ENCODE measurements at places on chromosomes 3 and 15.
A peak's percentile ranks its signal among the peaks of the same experiment; 100 is the strongest.

DNA sequence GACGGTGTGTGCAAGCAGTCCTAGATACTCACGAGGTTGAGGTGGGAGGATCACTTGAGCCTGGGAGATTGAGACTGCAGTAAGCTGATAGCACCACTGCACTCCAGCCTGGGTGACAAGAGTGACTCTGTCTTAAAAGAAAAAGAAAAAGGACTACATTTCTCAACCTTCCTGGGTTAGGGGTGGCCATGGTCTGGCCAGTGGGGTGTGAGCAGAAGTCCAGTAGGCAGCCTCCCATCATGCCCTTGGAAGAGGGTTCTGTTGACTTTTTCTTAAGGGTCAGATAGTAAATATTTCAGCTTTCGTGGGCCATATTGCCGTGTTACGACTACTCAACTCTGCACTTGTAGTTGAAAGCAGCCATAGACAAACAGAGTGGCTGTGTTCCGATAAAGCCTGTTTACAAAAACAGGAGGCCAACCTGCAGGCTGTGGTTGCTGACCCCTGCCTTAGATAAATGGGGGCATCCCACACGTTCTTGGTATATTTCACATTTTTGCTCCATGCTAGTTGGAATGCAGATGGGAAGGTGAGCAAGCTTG, 31.0 kb upstream of the PDE8A start:
- no peak for DNase-seq
- no peak overlapping the region for H3K4me3 ChIP-seq
- H3K4me1 ChIP-seq = no peaks in the 10 kb centered on the region
- no peak overlapping the region for H3K27ac ChIP-seq
- H3K36me3 ChIP-seq = no peaks in the 10 kb centered on the region

GRCh38 chr3:82814660-82815059, 1053.2 kb upstream of the GBE1 start:
- H3K27ac ChIP-seq = no peak overlapping the region
- H3K4me1 ChIP-seq = no peaks in the 10 kb centered on the region
- DNase-seq = no peak
- H3K27me3 ChIP-seq = no peaks in the 10 kb centered on the region

GRCh38 chr3:170953229-170953628, 44.8 kb upstream of the EIF5A2 start:
- DNase-seq = no peak
- peaks cover 40% of the 10 kb centered on the region for H3K27me3 ChIP-seq
- no peaks in the 10 kb centered on the region for H3K4me1 ChIP-seq
- no peak overlapping the region for H3K4me3 ChIP-seq
- H3K36me3 ChIP-seq = no peaks in the 10 kb centered on the region
- no peak overlapping the region for H3K27ac ChIP-seq

- no peaks in the 10 kb centered on the region for H3K36me3 ChIP-seq
- no peaks in the 10 kb centered on the region for H3K4me1 ChIP-seq
- H3K27me3 ChIP-seq = peaks cover 7% of the 10 kb centered on the region
Measured at GRCh38 chr15:89528757-89529352, 32.5 kb upstream of the RHCG start.

DNA sequence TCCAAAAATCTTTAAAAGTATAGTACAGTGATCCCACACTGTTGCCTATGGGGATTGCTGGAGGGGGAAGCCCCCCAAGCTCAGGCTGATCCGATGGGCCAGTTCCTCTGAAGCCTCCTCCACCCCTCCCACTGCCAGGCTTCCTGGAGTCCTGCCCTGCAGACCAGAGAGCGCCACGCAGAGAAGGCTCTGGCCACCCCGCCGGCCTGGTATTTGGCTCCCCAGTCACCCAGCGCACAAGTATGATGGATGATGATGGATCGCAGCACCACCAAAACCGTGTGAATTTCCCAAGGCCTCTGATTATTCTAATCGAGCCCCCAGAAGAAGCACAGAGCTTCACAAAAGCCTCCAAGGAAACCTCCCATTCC, 259.0 kb downstream of the MECOM start:
- DNase-seq = no peak
- H3K4me1 ChIP-seq = no peaks in the 10 kb centered on the region
- no peak overlapping the region for H3K27ac ChIP-seq
- no peaks in the 10 kb centered on the region for H3K27me3 ChIP-seq
- H3K36me3 ChIP-seq = no peaks in the 10 kb centered on the region

GRCh38 chr3:119161240-119161639, 12.2 kb upstream of the UPK1B start:
- no peak for DNase-seq
- H3K27me3 ChIP-seq = peaks cover 49% of the 10 kb centered on the region
- no peaks in the 10 kb centered on the region for H3K4me1 ChIP-seq
- H3K27ac ChIP-seq = no peak overlapping the region

GRCh38 chr3:23435318-23435717, 232.2 kb downstream of the UBE2E2 start:
- no peak overlapping the region for H3K4me3 ChIP-seq
- H3K4me1 ChIP-seq = no peaks in the 10 kb centered on the region
- H3K27ac ChIP-seq = no peak overlapping the region
- no peak for DNase-seq
- H3K27me3 ChIP-seq = peaks cover 8% of the 10 kb centered on the region

DNA sequence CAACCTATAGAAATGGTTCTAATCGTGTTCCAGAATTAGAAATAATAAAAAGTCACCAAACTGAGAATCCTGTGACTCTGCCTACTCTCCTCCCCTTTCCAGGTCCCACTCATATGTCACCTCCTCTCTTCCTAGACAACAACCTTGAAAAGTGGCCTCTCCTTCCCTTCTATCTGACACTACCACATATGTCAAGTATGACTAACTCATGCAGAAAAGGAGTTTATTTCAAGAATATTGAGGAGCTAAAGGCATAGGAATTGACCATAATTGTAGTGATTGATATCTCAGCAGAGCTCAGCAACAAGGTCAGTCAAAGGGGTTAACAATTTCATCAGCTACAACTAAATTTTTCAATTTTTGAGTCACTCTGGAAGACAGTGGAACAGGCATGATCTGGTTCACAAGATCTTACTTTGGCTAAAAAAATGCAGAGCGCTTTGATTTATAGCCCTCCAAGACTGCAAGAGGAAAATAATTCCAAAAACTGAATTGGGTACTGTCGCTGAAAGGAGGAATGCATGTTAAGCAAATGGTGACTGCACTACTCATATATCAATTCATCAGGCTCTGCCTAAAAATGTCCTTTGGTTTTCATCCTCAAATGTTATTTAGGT, 160.6 kb upstream of the ARHGEF26 start:
- DNase-seq = no peak
- no peak overlapping the region for H3K4me3 ChIP-seq
- no peaks in the 10 kb centered on the region for H3K4me1 ChIP-seq
- no peaks in the 10 kb centered on the region for H3K36me3 ChIP-seq

DNA sequence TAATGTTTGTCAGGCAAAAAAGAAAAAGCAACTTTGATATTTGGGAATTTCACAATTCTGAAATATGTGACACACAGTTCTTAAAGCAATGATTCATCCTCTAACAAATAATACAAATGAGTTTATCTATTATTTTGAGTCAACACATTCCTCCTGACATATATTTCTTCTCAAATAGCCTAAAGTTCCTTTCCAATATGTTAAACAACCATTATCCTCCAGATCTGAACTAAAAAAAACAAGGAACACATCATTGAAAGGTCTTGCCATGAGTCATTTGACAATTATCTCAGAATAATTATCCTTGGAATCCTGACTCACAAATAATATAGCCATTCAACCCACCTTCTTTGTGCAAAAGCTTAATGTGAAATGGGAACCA, 208.7 kb upstream of the CDIN1 start:
- no peaks in the 10 kb centered on the region for H3K4me1 ChIP-seq
- H3K27ac ChIP-seq = no peak overlapping the region
- no peaks in the 10 kb centered on the region for H3K27me3 ChIP-seq
- DNase-seq = no peak
- H3K36me3 ChIP-seq = no peaks in the 10 kb centered on the region

DNA sequence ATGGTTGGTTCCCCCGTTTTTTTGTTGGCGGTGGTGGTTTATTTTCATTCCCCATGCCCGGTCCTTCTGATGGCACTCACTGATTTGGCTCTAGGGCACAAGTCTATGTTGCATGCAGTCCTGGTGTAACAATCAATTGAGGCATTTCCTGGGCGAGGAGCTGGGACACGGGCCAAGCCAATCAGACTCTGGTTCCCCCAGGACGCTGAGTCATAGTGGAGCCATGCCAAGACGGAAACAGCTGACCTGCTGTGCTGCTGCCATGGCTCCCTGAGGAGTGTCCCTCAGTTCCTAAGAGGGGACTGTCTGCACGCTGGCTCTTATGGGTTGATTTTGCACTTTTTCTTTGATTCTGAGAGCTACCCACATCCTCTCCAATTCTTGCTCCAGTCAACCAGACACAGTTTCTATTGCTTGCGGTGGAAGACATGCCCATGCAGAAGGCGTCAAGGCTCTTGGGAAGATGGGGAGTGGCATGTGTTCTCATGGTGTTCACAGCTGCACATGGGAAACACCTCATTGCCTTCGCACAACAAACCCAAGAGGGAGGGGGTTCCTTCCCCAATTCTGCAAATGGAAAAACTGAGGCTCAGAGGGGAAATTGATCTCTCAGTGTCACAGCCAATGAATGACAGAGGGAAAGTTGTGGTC, 28.3 kb upstream of the ALDH1L1 start:
- peaks cover 9% of the 10 kb centered on the region for H3K4me1 ChIP-seq
- no peak overlapping the region for H3K4me3 ChIP-seq
- DNase-seq = no peak
- no peak overlapping the region for H3K27ac ChIP-seq

- no peaks in the 10 kb centered on the region for H3K27me3 ChIP-seq
- H3K36me3 ChIP-seq = peaks cover 20% of the 10 kb centered on the region
- peak overlapping the region; percentile 37 for H3K4me3 ChIP-seq
Measured at GRCh38 chr3:33030802-33031201, 66.1 kb downstream of the GLB1 start.

DNA sequence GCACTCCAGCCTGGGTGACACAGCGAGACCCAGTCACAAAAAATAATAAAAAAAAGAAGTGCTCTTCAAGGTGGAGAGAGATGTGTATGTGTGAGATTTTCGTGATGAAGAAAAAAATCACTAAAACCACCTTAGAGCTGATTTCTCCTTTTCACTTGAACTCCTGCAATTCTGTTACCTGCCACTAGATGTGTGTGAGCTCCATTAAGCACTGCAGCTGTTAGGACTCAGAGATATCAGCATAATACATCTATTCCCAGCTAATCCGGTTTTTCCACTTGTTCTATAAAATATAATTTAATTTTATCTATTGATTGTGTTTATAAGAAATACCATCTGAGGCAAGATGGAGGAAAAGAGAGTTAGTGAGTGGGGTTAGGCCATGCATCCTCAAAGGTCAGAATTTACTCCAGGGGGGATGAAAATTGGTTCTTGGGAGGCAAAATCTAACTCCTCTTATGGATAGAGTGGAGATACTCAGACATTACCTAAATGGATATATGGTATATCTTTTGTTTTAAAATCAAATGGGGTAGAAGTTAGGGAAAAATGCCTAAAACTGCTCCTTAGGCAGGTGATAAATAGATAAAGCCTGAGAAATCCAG, 152.7 kb downstream of the IL20RB start:
- DNase-seq = no peak
- H3K27ac ChIP-seq = no peak overlapping the region
- no peaks in the 10 kb centered on the region for H3K36me3 ChIP-seq
- H3K4me1 ChIP-seq = no peaks in the 10 kb centered on the region

DNA sequence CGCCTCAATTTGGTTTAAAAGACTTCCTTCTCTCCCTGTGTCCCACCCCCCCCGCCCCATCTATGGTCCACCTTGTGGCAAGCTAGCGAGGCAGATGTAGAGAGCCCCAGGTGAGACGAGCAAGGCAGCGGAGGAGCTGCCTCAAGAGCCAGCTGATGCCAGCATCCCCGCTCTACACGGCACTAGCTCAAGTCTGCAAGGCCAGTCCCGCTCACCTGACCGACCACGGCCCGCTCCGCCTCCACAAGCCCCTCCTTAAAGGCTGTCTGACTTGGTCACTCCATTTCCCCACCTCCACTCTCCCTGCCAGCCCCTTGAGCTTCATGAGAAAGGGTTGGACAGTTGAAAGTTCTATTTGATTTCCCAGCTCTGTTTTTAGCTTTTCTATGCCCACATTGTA, 56.2 kb upstream of the IGF1R start:
- no peak for DNase-seq
- peak overlapping the region; percentile 29 for H3K27ac ChIP-seq
- no peak overlapping the region for H3K4me3 ChIP-seq
- no peaks in the 10 kb centered on the region for H3K4me1 ChIP-seq

DNA sequence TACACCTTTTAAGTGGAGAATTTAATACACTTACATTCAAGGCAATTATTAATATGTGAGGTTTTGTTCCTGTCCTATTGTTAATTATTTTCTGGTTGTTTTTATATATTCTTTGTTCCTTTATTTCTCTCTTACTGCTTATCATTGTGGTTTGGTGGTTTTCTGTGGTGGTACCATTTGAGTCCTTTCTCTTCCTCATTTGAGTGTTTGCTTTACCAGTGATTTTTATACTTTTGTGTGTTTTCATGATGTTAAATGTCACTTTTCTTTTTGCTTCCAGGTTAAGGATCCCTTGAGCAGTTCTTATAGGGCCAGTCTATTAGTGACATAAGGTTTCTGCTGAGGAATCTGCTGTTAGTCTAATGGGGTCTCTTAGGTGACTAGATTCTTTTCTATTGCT, 116.5 kb downstream of the LRRK1 start:
- H3K4me1 ChIP-seq = no peaks in the 10 kb centered on the region
- no peak overlapping the region for H3K4me3 ChIP-seq
- DNase-seq = no peak
- no peak overlapping the region for H3K27ac ChIP-seq
- peaks cover 39% of the 10 kb centered on the region for H3K27me3 ChIP-seq

DNA sequence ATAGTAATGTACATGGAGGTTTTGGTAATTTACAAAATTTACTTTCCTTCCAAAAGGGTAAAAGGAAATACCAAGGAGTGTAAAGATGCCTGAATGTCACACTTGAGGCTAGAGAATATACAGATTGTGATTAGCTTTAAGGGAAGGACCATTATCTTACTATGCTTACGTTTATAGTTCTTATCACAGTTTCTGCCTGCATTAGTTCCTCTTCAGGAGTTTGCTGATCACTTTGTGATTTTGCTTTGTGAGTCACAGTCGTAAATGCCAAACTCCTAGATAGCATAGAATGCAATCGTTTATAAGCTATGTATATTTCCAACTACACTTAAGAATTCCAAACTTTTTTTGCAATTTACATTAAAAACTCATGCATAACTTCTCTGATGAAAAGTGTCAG, 1034.6 kb downstream of the DIPK2A start:
- no peaks in the 10 kb centered on the region for H3K27me3 ChIP-seq
- H3K4me3 ChIP-seq = no peak overlapping the region
- H3K27ac ChIP-seq = no peak overlapping the region
- H3K4me1 ChIP-seq = no peaks in the 10 kb centered on the region
- DNase-seq = no peak

- peaks cover 52% of the 10 kb centered on the region for H3K27me3 ChIP-seq
- no peak for DNase-seq
- peaks cover 2% of the 10 kb centered on the region for H3K4me1 ChIP-seq
- H3K36me3 ChIP-seq = no peaks in the 10 kb centered on the region
- no peak overlapping the region for H3K4me3 ChIP-seq
Measured at GRCh38 chr15:75776065-75776423, 63.4 kb upstream of the CSPG4 start.

GRCh38 chr15:27705056-27705455, 394.1 kb downstream of the OCA2 start:
- no peak for DNase-seq
- no peaks in the 10 kb centered on the region for H3K27me3 ChIP-seq
- H3K36me3 ChIP-seq = no peaks in the 10 kb centered on the region
- H3K4me3 ChIP-seq = no peak overlapping the region
- H3K4me1 ChIP-seq = no peaks in the 10 kb centered on the region
- H3K27ac ChIP-seq = no peak overlapping the region

- H3K36me3 ChIP-seq = peaks cover 4% of the 10 kb centered on the region
Measured at GRCh38 chr3:108152274-108152673, 61.4 kb upstream of the CD47 start.

- no peak overlapping the region for H3K27ac ChIP-seq
- no peak overlapping the region for H3K4me3 ChIP-seq
- H3K4me1 ChIP-seq = peaks cover 3% of the 10 kb centered on the region
- no peaks in the 10 kb centered on the region for H3K36me3 ChIP-seq
- H3K27me3 ChIP-seq = peaks cover 82% of the 10 kb centered on the region
Measured at GRCh38 chr15:88610701-88611231, 10.4 kb upstream of the AEN start.
